LHCN-M2 (cell line): ENCODE measurements at places on chromosomes 1 and 21. TPM values are rescaled to one million over a fixed set of nuclear protein-coding genes. Genes with fewer than 3 reads are reported as not detected.

DNA sequence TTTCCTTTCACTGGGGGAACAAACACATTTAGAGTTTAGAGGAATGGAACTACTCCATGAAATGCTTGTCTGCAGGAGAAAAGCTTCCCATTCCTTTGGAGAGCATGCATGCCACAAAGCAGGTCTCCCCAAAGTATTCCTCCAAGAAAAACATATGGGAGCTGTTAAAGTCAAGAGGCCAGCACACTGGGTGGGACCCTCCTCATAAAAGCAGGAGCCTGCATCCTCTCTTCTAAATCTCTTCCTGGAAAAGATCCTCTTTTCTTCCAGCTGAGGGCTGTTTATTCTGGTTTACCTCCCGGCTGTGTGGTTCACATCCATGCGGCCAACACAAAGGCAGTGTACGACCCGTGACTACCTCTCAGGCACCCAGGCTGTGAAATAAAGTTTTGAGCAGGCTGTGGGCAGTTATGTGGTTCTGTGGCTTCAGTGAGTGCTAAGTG lies 103.4 kb downstream of the TENT5C start:
- DNase-seq = no peak

- no peak for DNase-seq
Observed at GRCh38 chr1:161391611-161392010, 23.9 kb upstream of the CFAP126 start.

- DNase-seq = no peak
Observed at GRCh38 chr1:52306227-52307006, 59.6 kb downstream of the CC2D1B start.

GRCh38 chr1:227401562-227402342 lies 83.5 kb upstream of the CDC42BPA start:
- no peak for DNase-seq

The LRRC8C gene
- total RNA-seq = 4.8 and 5.7 TPM in 2 replicates

The KIAA0040 gene
- not detected in 2 replicates for total RNA-seq
